ENCODE measurements at places on chromosomes 4 and X. TPM values are rescaled to one million over a fixed set of nuclear protein-coding genes. Genes with fewer than 3 reads are reported as not detected.

DNA sequence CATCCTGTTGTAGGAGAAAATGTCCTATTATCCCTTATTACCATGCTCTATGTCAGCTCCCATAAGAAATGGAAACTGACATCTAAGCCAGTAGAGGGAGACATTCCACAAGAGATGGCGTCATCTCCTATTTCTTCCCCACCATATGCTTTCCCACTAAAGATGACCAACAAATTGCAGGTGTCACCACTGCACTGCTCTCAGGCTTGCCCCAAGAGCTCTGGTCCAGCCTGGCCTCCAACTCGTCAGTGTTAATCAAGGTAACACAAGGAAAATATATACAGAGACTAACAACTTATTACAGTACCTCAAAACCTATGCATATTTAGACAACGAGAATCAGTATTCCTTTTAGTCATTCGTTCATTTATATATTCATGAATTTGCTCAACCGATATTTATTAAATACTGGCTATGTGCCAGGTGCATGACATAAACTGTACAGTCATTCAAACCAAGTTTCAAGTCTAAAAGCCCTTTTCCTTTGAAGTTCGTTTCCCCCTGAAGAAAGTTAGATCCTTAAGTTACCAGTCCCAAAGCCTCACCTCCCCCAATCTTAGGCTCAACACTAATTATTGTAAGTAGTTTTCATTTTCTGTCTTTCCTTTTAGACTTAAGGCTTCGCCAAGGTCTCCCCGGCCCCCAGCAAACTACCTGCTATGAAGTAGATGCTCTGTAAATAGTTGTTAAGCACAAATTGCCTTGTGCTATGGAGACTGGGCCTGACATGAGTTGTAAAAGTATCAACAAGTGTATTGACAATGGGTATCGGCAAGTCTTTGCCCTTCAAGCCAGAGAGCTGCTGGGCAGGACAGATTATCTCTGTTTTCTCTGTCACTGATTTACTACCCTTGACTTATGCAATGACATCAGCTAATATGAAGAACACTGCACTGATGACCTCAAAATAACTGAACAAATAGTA lies 3.1 kb upstream of the FGB start:
- no peak for DNase-seq

GRCh38 chrX:10171249-10171648 lies 14.5 kb downstream of the CLCN4 start:
- no peak for DNase-seq

- DNase-seq = no peak
Observed at GRCh38 chrX:143664302-143664701, 28.4 kb upstream of the SLITRK4 start.

- DNase-seq = no peak
Observed at GRCh38 chr4:35975617-35976355, 268.5 kb downstream of the ARAP2 start.

DNA sequence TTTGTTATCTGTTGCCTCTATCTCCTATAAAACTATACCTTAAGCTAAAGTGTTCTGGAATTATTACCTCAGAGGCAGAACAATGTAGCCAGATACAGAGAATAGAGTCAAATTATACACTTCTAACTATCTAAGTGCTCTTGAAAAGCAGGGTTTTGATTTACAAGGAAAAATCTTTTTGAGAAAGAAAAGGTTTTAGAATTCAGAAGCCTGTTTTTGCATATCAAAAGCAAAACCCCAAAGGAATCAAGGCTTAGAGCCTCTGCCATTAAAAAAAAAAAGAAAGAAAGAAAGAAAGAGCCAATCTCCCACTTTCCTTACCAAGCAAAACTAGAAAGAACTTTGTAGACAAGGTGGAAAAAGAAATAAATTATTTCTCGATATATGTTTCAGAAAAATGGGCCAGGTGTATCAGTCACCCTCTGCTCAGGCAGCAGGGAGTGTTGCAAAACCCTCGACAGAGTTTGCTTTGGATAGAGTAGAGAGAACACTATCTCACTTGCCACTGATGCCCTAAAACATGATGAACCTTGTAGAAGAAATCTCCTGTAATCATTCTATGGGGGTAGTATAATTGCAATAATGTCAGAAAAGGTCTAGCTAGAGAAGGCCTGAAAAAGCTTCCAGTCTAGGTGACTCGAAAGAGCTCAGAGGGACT lies 318.3 kb downstream of the PCDH10 start:
- DNase-seq = no peak

GRCh38 chr4:80294206-80294605 lies 27.7 kb downstream of the FGF5 start:
- no peak for DNase-seq

DNA sequence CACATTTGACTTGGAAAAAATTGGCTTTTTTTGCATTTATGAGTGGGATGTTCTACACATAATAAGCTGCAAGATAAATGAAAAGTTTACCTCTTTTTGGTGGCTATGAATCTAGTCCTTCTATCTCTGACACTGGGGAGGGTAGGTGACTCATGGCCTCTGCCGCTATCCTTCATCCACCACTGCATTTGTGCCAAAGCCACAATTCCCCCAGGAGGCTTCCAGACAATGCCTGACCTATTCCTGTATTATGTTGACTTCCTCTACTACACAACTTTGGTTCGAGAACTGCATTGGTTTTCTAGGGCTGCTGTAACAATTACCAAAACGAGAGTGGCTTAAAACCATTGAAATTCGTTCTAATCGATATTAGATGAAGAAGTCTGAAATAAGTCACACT lies 245.6 kb downstream of the TRAM1L1 start:
- no peak for DNase-seq

GRCh38 chr4:152996111-152996571 lies 60.0 kb downstream of the FHDC1 start:
- DNase-seq = no peak

DNA sequence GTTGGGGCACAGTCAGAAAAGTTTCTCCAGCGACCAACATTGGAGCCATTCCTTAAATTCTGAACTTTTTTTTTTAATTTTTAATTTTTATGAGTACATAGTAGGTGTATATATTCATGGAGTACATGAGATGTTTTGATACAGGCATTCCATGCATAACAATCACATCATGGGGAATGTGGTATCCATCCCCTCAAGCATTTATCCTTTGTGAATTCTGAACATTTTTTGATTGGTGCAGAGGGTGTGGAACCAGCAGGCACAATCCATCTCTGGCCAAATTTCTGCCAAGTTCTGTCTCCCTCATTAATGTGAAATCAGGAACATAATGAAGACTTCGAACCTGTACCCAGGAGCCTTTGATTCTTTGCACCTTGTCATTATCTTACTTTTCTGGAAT lies 267.0 kb downstream of the FRMPD4 start:
- no peak for DNase-seq

DNA sequence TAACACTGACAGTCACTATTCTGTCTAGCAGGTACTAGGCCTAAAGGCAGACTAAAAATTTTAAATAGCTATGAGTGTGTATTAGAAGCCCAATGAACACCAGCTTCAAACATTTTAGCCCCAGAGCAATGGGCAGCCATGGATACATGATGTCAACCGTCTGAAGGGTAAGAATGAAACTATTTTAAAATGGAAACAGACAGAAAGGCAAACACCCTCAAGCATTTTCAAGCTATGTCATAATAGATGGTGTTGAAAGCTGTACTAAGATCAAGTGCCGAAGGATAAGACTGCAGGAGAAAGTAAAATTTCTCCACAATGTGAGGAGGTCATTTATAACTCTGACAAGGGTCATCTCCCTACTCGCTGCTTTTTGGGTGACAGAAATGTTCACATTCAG lies 225.0 kb downstream of the COL25A1 start:
- no peak for DNase-seq

- DNase-seq = no peak
Observed at GRCh38 chr4:76105652-76106051, 31.1 kb downstream of the ART3 start.

GRCh38 chrX:46257451-46257879 lies 287.8 kb downstream of the ZNF674 start:
- no peak for DNase-seq

DNA sequence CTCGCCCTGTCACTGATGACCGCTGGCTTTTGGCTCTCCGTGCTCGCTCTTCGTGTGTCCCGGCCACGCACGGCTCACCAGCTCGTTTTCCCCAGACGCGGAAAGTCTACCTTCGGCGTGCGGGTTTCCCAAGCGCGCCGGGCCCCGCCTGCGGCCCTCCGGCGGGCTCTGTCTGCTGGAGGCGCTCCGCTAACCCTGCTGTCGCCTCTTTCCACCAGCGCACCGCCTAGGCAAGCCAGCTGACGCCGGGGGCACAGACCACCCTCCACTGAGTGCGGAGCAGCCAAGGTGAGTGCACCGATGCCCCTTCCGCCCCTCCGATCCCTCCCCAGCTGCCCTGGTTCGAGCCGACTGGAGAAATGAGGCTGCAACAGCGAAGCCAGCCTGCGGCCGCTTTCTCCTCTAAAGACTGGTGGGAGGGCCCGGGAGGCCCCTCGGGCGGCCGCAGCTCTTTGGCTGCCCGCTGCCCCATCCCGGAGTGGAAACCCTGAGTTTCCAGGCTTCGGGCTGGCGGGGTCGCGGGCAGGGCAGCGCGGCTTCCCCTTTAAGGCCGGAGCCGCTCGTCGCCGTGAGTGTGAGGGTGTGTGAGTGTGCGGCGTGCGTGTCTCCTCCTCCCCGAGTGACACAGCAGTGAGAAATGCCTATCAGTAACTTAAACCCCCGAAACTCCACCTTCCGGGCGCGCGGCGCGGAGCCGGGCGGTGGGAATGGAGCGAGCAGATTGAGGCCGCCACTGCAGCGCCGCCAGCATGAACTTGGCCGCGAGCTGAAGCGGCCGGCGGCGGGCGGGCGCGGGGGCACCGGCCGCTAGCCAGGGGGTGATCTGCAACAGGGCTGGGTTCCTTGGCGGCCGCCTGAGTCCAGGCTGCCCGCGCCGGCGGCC lies at the start of gene MAMLD1:
MAMLD1 (plus strand) TSS at position 719 of the 883 bp plus-strand sequence. CDS start 82,200 bp downstream, outside the sequence.
- peak; percentile 76 for DNase-seq

DNA sequence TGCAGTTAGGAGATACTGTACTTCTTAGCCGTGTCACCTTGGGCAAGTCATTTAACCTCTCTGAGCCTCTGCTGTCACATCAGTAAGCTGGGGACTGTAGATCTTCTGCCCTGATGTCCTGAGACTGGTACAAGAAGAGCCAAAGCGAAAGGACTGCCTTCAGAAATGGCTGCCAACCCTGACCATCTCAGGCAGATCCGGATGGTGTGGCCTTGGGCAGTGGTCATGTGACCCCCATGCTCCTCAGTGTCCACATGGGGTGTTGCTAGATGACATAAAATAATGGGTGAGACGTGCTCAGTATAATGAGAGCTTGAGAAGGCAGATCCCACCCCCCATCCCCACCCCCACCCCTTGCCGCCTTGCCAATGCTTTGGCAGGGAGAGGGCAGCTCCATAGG lies 60.4 kb upstream of the MTM1 start:
- DNase-seq = no peak

GRCh38 chrX:23554304-23554703 lies 113.0 kb upstream of the PRDX4 start:
- DNase-seq = no peak

DNA sequence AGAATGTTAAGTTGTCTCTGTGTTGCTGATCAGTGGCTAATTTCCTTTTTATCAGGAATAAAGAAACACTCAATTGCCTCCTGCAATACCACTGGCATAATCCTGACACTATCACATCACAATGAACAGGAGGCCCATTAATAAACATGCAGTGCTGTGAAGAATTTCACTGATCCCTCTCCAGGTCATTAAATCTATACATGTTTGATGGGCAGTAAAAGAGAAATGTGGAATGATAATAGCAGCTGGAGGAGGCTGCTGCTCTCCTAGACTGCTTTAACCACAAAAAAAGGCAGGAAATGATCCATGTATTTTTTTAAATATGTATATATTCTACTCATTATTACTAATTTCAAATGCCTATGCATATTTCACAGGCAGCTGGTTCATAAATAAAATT lies 202.1 kb downstream of the CENPC start:
- no peak for DNase-seq

DNA sequence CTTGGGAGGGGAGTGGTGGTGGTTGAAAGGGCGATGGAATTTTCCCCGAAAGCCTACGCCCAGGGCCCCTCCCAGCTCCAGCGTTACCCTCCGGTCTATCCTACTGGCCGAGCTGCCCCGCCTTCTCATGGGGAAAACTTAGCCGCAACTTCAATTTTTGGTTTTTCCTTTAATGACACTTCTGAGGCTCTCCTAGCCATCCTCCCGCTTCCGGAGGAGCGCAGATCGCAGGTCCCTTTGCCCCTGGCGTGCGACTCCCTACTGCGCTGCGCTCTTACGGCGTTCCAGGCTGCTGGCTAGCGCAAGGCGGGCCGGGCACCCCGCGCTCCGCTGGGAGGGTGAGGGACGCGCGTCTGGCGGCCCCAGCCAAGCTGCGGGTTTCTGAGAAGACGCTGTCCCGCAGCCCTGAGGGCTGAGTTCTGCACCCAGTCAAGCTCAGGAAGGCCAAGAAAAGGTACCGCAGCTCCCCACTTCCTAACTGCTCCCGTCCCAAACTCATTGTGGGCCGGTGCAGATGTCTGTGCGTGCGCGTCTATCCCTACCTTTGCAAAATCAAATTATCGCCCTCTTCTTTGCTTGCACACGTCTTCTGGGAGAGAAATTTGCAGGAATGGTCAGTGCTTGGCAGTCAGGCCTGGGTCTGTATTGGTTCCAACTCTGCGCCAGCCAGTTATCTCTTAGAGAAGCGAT lies 533 bp downstream of the IL15 start:
- peak; percentile 65 for DNase-seq

DNA sequence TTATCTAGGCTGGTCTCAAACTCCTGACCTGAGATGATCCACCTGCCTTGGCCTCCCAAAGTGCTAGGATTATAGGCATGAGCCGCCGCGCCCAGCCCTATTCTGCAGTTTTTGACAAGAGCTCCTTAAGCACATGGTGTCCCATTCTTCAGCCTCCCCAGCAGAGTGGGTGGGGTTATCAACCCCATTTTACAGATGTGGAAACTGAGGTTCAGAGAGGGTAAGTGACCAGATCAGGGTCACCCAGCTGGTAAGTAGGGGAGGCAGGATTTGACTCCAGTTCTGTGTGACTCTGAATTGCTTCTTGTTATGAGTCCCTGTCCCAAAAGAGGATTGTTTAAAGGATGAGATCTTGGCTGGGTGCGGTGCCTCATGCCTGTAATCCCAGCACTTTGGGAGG lies 14.5 kb downstream of the MAN2B2 start:
- DNase-seq = no peak

- DNase-seq = no peak
Observed at GRCh38 chr4:12612876-12613275, 871.3 kb downstream of the RAB28 start.

The MSX1 gene
- 2.1 TPM for total RNA-seq

The TACR3 gene
- total RNA-seq = 0.24 TPM

The TMEM131L gene
- 21.7 TPM for total RNA-seq

The HSFX4 gene
- total RNA-seq = not detected

The APLN gene
- 4.2 TPM for total RNA-seq

The FGFR3 gene
- 34.2 TPM for total RNA-seq

The NXT2 gene
- total RNA-seq = 12.3 TPM

The IBSP gene
- total RNA-seq = not detected

Measured in lower lobe of right lung (tissue), 2 donors.